ENCODE measurements at places on chromosomes 1 and 21. TPM values are rescaled to one million over a fixed set of nuclear protein-coding genes. Genes with fewer than 3 reads are reported as not detected.

DNA sequence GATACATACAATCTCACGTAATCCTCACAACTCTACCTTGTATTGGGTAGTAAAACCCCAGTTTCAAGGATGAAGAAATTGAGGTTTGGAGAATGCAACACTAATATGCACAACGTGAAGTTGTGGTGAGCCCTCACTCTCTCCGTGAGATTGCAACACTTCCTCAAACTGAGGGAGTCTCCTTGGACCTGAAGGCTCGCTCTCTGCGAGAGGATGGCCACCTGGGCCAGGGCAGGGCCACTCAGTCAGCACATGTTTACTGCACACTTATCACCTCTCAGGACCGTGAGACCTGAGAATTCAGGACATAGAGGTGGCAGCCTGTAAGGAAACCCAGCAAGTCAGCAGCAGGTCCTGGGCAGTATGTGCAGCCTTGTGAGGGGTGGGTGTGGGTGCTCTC lies 8.7 kb downstream of the SH3BP5L start:
- DNase-seq = peak; percentile 54

DNA sequence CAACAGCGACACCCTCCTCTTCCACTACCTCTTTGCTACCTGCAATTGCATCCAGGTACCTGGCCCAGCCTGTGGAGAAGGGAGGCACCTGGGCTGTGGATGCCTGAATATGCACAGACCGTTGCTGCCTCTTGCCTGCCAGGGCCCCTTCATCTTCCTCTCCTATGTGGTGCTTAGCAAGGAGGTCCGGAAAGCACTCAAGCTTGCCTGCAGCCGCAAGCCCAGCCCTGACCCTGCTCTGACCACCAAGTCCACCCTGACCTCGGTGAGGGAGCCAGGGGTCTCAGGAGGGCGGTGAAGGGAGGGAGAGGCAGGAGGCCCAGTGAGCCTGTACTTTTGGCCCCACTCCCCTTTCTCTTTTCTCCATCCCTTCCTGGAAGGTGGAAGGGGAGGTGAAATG lies 11.5 kb downstream of the PSRC1 start:
- peak; percentile 43 for DNase-seq

- DNase-seq = no peak
Observed at GRCh38 chr1:57277681-57278080, 146.2 kb downstream of the DAB1 start.

- no peak for DNase-seq
Observed at GRCh38 chr1:114087495-114087894, 66.2 kb downstream of the SYT6 start.

DNA sequence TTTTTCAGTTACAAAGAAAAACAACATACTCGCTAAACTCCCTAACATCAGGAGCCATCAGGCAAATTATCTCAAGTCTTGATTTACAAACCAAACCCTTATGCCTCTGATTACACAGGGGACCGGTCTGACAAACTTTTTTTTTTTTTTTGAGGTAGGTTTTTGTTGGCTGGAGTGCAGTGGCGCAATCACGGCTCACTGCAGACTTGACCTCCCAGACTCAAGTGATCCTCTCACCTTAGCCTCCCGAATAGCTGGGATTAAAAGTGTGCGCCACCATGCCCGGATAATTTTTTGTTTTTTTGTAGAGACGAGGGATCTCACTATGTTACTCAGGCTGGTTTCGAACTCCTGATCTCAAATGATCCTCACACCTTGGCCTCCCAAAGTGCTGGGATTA lies 3.8 kb upstream of the MIIP start:
- DNase-seq = peak; percentile 48

- no peak for DNase-seq
Observed at GRCh38 chr1:25065795-25066238, 135.7 kb upstream of the RUNX3 start.

DNA sequence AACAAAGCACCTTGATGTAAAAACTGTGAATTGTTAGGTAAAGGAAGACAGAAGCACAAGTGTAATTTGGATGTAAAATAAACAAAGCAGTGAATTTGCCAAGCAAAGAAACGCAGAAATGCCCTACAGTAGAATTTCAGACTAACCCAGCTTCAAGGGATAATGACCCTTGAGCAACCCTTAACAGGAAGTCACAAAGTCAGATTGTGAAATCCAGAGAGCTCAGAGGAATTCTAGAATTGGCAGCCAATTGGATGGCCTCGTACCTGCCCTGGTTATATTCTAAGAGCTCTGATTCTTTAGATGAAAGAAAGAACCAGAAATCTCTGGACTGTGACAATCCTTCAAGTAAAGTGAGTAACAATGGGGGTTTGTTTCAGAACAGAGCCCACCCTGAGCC lies 152.7 kb upstream of the CHRM3 start:
- DNase-seq = no peak

The DNAJC28 gene
- 0.55 TPM for total RNA-seq

The MAP1LC3C gene
- 2.9 TPM for total RNA-seq

The PLPP3 gene
- 117 TPM for total RNA-seq

The SLC44A3 gene
- total RNA-seq = 6.3 TPM

The USH2A gene
- not detected for total RNA-seq

Measured in upper lobe of left lung (tissue), 6 donors.